D721Med (cell line): ENCODE measurements at places on chromosomes 4 and X.

DNA sequence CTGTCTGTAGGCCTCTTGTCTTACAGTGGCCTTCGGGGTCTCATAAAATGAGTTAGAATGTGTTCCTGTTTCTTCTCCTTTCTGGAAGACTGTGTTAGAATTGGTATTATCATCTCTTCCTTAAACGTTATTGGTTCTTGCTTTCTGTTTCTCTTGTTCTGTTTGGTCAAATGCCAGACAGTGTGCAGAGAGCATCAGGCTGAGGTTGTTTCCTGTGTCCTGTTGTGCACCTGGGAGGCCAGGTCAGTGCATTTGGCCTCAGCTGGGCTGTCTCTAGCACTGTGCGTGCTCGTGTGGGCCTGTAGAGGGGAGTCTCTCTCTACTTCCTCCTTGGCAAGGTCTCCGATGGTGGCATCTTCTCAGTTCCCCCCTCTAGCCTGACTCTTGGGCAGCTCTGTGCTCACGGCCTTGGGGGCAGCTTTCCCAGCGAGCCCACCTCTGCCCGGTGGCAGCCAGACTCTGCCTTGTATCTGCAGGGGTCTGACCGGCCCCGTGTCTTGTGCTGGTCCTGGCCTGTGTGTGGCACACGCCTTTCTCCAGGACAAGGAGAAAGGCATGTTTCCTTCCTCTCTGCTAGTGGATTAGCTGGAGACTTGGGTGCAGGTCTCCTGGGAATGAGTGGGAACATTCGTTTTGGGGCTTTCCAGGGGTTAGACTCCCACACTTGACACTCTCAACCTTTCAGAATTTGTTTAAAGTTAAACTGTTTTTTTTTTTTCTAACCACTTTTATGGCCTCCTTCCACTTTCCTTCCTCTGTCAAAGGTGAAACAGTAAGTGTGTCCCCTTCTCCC is 62.3 kb downstream of the FAM193A start:
- no peak for DNase-seq

DNA sequence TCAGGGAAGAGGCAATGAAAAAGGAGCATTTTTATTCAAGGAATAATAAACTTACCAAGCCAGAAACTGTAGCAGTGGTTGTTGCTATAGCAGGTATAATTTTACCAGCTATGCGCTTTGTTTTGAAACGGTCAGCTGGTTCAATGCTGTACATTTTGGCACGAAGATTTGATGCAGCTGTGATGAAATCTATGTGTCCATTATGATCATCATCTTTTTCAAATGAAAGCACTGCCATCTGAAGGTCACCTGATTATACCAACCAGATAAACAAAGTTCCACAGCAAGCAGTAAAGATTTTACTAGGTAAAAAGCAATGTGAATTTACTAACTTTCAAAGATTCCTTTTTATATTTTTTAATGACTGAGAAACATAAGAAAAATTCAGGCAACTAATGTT is 66.4 kb downstream of the STAP1 start:
- no peak for DNase-seq

- DNase-seq, result no peak
Observed at GRCh38 chr4:98838977-98839618, 89.8 kb downstream of the EIF4E start.

DNA sequence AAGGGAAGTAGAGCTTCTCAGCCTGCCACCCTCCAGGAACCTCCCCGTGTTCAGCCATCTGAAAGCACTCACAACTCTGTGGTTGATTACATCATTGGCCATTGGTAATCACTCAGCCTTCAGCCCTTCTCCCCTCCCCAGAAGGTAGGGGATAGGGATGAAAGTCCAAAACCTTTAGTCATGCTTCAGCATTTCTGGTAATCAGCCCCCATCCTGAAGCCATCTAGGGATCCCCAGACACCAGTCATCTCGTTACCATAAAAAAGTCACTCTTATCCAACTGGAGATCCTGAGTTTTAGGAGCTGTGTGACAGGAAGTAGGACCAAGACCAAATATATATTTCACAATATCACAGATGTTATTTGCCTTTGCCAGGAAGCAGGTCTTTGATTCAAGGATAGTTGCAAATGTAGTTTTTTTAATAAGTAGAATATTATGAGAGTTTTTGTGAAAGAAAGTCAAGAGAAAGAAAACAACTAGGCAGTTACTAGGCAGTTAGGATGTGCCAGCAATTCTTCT is 364.6 kb upstream of the NOCT start:
- no peak for DNase-seq

GRCh38 chrX:9539605-9540387 is 74.9 kb downstream of the TBL1X start:
- no peak for DNase-seq

DNA sequence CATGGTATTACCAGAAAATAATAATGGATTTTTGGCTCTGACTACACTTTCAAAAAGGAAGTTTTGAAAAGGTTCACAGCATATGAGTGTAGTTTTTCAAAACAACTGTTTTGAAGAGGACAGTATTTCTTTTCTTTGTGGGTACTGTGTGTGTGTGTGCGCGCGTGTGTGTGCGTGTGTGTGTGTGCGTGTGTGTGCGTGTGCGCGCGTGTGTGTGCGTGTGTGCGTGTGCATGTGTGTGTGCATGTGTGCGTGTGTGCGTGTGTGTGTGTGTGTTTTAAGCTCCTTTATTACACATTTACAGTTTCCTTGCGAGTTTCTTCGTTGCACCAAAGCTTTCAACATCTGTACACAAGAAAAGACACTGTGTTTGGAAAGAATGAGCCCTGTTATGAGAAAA is 755.4 kb downstream of the SH3BGRL start:
- no peak for DNase-seq

- no peak for DNase-seq
Observed at GRCh38 chrX:13569479-13570260, at the start of gene EGFL6. EGFL6 (plus strand) TSS chrX:13569601; CDS start chrX:13569862, 261 bp downstream.

DNA sequence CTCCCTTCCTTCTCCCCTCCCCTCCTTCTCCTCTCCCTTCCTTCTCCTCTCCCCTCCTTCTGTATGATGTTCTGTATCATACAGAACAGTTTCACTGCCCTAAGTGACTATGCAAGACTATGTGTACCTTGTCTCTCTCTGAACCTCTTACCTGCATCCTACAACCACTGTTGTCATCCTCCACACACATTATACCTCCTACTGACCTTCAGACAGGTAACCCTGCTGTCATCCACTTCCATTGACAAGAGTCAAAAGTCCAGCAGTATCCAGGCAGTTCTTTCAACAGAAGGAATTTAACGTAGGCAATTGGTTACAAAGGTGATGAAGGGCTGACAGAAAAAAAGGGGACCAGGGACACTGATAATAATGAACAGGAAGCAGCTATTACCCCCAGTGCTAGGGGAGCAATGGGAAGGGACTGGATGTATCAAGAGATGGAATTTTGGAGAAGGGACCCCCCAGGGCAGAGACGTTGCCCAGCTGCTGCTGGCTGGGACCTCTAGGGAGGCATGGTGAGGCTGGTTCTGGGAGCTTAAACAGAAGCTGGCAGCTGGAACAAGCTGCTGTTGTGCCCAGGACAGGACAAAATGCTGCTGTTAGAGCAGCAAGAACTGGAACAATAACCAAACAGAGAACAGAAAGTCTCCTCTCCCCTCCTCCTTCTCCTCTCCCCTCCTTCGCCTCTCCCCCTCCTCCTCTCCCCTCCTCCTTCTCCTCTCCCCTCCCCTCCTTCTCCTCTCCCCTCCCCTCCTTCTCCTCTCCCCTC is 84.7 kb downstream of the DCTD start:
- DNase-seq, result no peak

DNA sequence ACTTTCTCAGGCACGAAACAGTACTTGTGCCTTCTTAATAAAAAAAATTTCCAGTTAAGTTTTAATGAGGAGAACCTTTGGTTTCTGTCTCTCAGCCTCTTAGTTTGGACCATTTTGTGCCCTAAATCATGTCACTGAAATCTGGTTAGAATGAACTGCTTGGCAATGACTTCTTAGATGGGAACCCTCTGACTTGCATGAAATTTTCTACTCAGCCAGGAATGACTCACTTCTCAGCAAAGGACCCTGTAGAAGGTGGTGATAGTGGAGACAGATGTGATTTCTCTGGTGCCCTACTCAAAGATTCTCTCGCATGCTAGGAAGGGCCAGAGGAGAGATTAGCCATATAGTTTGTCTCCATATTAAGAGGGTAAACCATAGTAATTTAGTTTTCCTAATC is 50.5 kb downstream of the RASL11B start:
- no peak for DNase-seq

GRCh38 chrX:69741721-69742120 is 125.8 kb downstream of the EDA start:
- DNase-seq, result no peak
